ENCODE measurements at places on chromosomes 5 and 9.

GRCh38 chr9:130974697-130975096 lies 34.3 kb upstream of the LAMC3 start:
- no peak for DNase-seq

GRCh38 chr5:158511454-158511853 lies 588.3 kb downstream of the EBF1 start:
- no peak for DNase-seq

- DNase-seq, result no peak
Measured at GRCh38 chr5:54760182-54760935, 225.0 kb downstream of the ESM1 start.

DNA sequence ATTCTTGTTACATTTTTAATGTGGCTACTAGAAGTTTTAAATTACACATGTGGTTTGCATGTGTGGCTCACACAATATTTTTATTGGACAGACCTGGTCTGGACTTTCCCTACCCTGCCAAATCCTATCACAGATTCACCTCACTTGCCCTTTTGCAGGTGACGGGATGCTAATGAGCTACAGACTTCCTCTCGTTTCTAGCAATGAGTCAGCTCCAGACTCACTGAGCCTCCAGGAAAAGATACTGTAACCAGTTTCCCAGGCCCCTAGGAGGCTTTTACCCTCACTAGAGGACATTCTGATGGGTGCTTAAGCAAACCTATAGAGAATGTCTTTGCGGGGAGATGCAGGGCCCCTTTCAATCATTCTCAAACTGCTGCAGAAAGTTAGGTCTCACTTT lies 135.4 kb downstream of the WDR41 start:
- DNase-seq, result peak; percentile 27

DNA sequence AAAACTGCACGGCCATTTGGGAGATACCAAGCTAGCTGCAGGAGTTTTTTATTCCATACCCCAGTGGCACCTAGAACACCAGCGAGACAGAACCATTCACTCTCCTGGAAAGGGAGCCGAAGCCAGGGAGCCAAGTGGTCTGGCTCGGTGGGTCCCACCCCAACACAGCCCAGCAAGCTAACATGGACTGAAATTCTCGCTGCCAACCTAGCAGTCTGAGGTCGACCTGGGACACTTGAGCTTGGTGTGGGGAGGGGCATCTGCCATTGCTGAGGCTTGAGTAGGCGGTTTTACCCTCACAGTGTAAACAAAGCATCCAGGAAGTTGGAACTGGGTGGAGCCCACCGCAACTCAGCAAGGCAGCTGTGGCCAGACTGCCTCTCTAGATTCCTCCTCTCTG lies 108.9 kb upstream of the CHD1 start:
- DNase-seq, result no peak

DNA sequence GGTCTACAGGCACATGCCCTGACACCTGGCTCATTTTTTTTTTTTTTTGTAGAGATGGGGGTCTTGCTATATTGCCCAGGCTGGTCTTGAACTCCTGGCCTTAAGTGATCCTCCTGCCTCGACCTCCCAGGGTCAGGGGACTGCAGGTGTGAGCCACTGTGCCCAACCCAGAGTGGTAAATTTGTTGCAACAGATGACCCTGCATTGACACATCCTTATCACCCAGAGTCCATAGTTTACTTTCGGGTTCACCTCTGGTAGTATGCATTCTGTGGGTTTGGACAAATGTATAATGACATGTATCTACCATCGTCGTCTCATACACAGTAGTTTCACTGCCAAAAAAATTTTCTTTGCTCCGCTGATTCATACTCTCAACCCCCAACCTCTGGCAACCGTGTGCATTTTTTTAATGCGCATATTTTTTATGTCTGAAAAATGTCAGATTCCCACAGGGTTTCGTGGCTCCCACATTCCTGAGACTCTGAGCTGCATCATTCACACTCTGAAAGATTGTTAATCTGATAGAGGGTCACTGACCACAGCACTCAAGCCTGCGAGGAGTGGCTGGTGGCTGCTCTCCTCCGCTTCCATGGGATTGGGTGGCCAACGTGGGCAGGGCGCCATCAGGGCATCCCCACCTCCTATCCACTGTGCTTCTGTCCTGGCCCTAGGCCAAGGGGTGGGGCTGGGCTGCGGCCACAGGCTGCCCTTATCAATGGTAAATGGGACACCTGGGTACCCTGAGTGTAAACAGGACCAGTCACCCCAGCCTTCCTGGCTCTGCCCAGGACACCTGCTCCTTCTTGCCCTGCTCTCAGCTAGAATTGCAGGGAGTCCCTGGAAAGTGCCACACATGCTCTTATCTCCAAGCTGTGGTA lies 9.6 kb downstream of the NDST1 start:
- DNase-seq, result no peak

- DNase-seq, result no peak
Measured at GRCh38 chr5:62130107-62130506, 175.9 kb upstream of the KIF2A start.

DNA sequence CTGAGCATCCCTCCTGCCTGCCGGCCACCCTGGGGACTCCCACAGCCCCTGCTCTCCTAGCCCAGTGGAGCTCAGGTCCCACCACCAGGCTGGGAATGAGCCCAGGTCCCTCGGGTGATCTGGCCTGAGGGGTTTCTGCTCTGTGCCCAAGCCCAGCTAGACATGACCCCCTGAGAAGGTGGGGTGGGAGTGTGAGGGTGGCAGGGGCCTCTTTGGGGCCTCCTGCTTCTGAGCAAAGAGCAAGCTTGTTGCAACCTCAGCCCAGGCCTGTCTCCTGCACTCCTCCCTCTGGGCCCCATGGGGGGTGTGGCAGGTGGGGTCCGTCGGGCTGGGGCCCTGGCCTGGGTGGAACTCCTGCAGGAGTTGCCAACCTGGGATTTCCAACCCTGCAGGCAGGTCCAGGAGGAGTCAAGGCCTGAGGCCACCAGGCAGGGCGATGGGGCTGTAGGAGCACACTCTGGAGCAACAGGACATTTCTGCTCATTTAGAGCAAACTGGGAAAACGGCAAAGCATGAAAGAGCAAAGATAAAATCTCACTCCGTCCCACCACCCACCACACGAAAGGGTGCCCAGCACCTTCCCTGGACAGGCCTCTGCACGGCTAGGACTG lies 11.4 kb upstream of the NRARP start:
- DNase-seq, result no peak

- no peak for DNase-seq
Measured at GRCh38 chr5:72895758-72896157, 60.1 kb upstream of the FCHO2 start.

- peak; percentile 52 for DNase-seq
Measured at GRCh38 chr5:132427281-132428146, 58.0 kb downstream of the SLC22A5 start.

- DNase-seq, result no peak
Measured at GRCh38 chr9:87883990-87884389, 1.3 kb downstream of the SPATA31E1 start.

DNA sequence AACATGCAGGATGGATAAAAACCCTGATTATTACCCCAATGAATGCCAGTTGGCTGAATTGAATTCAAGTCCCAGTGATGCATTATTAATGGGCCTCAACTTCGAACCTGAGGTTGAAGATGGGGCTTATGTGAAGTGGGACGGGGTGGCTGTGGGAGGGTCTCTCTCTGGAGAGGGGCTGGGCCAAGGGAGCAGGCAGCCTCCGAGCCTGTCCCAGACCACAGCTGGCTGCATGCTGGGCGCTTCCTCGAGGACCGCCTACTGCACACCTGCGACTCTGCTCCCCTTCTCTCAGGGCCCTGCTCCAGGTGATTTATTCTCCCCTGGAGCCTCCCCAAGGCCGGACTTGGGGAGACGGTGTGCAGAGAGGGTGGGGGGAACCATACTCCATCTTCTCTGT lies 568.3 kb downstream of the CCDC171 start:
- no peak for DNase-seq

DNA sequence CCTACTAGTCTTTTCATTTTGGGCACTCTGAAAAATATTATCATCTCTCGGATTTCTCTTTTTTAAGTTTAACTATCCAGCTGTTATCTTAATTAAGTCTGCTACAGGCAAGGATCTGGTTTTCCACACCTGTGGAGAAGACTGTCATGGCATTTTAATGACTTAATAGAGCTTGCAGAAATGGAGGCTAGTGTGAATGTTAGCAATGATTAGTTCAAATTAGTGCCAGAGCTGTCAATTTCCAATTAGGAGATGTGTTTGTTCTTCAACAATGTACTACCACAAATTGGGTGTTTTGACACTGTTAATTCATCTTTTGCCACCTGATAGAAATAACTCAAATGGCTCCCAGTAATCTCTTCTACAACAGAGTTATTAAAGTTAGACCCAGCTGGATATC lies 2023.0 kb upstream of the CDH9 start:
- no peak for DNase-seq

DNA sequence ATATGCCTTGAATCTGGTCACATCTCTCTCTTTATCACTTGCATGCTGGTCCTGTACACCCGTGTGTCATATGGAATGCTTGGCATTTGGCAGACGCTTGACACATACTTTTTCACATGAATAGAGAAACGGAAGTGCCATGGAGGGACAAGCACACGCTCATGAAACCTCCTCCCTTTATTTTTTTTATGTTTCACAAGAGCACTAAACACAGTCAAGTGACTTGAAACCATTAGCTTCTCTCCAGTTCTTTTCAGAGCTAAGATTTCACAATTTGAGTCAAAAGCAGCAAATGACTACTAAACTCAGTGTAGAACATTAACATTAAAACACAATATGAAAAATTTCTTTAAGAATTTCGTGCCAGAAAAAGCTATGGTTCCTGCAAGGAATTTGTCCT lies 151.1 kb downstream of the DOCK2 start:
- DNase-seq, result no peak

GRCh38 chr9:134179595-134179917 lies 15.2 kb upstream of the RNU6ATAC start:
- no peak for DNase-seq

DNA sequence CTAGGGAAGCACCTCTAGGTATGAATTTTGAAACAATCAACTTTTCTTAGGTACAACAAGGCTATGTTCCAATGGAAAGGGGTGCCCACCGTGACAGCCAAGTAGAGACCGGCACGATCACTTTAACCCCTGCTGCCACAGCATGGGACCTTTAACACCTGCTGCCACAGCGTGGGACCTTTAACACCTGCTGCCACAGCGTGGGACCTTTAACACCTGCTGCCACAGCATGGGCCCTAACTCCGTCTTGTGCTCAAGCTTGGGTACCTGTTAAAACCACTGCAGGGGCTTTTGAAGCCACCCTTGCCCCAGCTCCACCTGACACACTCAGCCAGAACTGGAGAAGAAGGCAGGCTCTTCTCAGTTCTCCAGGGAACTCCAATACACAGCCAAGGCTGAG lies 18.2 kb upstream of the MXD3 start:
- DNase-seq, result no peak

DNA sequence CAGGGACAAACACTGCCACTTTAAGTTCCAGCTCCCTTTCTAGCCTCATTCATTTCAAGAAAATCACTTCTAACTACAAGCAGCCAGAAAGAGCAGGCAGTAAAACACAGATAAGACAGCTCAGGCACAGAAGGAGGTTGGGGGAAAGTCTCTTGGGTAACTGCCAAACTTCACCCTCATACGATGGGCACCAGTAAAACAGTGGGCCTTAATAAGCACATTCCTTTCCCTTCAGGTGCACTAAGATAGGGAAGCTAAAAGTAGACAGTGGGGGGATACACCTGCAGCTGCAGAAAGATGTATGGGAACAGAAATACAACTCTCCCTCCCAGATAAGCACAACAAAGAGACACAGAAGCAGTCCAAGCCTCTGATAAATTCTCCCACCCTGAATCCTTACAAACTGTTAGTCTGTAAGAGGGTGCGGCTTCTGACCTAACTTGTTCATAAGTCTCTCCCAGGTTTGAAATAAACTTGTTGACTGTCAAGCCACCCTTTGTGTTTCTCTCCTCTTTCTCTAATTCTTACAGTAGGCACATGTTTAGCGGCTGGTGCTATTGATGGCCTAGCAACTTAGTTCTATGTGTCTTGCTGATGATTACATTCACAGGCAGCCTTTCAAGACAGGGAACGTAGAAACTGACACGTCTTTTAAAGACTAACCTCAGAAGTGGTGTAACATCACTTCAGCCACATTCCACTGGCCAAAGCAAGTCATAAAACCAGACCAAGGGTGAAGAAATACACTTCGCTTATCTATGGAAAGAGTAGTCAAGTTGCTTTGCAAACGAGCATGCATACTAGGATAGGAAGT lies 6.8 kb upstream of the CKS2 start:
- DNase-seq, result no peak

DNA sequence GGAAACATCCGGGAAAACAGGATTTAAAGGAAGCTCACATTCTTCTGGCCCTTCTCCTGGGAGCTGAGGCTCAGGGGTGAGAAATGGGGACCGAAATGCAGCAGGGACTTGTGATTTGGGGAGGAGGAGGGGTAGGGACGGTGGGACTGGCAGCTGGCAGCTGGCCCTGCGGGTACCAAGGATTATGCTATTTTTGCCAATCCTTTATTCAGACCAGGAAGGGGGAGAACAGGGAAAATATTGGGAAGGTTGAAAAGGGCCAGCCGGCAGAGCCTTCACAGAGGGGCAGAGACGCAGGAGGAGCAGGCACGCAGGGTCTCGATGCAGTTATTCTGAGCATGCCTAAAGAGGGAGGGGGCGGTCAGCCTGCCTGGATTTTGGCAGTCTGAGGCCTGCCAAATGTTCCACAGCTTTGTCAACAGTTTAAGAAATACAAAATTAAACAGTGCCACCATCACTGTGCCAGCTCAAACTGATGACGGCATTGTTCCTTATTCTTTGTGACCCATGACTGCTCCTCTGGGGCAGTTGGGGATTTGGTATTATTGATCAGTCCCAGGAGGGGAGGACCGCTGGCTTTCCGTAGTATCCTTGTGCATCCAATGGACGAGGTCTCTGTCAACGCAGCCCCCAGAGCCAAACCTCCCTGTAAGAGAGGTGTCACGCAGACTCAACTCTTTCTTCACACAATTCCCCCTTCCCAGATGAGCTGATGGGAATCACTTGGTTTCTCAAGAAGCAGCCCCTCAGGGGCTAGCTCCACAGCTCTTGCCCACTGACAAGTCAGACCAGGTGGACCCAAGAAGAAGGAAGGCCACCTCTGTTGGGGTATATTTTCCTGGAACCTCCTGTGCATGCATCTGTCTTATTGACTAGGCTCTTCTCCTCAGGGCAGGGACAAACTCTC lies 553.3 kb downstream of the BNC2 start:
- no peak for DNase-seq

GRCh38 chr9:81032831-81033230 lies 656.5 kb downstream of the TLE1 start:
- DNase-seq, result no peak

DNA sequence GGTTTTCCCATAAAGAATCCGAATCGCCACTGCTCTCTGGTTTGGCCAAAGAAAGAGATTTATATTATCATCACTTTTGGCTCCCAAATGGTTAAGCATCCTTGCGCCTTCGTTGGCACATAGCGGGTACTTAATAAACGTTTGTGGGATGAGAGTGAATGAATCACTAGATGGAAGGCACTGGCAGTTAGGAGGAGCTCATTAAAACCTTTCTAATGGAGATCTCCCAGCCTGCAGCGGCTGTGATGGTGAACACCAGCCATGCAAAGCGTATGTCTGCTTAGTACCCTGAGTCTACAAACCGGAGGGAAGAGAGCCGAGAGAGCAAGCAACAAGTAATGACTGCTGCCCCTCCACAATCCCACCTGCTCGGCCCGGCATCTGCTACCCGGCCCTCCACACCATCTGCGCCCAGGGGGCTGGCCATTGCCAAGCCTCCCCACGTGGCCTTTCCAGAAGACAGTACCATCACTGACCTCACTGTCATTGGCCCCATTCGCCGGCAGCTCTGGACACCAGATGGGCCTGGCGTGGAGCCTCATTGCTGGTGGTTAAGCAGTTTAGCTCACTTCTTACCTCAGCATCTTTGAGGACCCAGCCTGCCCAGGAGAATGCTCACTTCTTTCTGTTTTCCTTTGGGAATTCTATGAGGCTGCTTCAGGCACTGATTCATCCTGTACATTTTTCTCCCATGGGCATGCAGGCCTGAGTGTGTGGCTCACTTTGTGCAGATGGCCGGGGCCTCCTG lies 39.3 kb upstream of the ANKRD33B start:
- no peak for DNase-seq
